ENCODE measurements at places on chromosomes 2 and 18. TPM values are rescaled to one million over a fixed set of nuclear protein-coding genes. Genes with fewer than 3 reads are reported as not detected.

DNA sequence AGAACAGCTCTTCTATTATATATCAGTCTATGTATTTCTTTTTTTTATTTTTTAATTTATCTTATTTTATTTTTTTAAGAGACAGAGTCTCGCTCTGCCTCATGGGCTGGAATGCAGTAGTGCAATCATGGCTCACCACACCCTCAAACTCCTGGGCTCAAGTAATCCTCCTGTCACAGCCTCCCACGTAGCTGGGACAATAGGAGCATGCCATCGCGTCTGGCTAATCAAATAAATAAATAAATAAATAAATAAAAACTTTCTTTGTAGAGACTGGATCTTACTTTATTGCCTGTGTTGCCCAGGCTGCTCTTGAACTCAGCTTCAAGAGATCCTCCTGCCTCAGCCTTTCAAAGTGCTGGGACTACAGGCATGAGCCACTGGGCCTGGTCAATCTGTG lies 117.0 kb downstream of the RBMS1 start:
- H3K36me3 ChIP-seq, result no peaks in the 10 kb centered on the region
- no peak overlapping the region for H3K4me3 ChIP-seq
- no peaks in the 10 kb centered on the region for H3K27me3 ChIP-seq
- H3K4me1 ChIP-seq, result peaks cover 99% of the 10 kb centered on the region
- H3K27ac ChIP-seq, result peak overlapping the region; percentile 73
- DNase-seq, result no peak

GRCh38 chr18:42414756-42415454 lies 459.9 kb downstream of the PIK3C3 start:
- no peaks in the 10 kb centered on the region for H3K4me1 ChIP-seq
- H3K36me3 ChIP-seq, result no peaks in the 10 kb centered on the region
- no peaks in the 10 kb centered on the region for H3K27me3 ChIP-seq
- no peak overlapping the region for H3K4me3 ChIP-seq

DNA sequence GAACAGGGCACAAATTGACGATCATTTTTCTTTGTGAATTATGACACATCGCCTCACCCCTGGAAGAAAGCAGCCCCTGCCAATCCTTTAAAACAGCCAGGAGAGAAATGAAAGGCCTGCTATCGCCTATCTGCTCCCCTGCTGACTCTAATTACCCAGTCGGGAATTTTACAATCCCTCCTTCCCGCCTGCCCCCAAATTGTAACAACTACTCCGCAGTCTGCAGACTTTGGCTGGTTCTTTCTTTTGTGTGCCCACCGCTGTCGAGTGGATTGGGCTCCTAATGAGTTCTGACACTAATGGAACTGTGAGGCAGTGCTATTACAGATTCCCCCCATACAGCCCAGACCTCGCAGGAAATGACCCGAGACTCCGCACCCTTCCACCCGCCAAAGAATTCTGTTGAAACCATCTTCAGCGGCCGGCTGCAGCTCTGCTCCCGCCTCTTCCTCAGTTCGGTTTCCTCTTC lies 281.2 kb upstream of the PARD3B start:
- DNase-seq, result no peak
- H3K27ac ChIP-seq, result no peak overlapping the region
- H3K4me1 ChIP-seq, result peaks cover 8% of the 10 kb centered on the region
- H3K4me3 ChIP-seq, result no peak overlapping the region
- H3K27me3 ChIP-seq, result no peaks in the 10 kb centered on the region
- H3K36me3 ChIP-seq, result no peaks in the 10 kb centered on the region

DNA sequence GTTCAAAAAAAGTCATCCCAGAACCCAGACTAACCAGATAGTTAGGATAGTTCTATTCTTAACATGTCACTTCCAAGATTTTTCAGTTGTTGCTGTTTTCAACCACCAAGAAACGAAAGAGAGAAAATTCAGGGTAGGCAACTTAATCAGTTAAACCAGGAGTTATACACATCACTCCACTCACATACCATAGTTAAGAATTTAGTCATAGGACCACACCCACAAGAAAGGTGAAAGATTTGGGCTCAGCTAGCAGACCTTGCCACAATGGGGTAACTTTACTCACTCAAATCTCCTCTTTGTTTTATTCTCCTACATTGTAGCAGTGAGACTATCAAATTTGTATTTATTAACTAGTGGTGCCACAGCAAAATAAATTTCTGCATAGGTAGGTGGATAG lies 473.6 kb downstream of the NUP35 start:
- no peaks in the 10 kb centered on the region for H3K4me1 ChIP-seq
- H3K27me3 ChIP-seq, result no peaks in the 10 kb centered on the region
- H3K36me3 ChIP-seq, result no peaks in the 10 kb centered on the region
- H3K4me3 ChIP-seq, result no peak overlapping the region
- DNase-seq, result no peak

DNA sequence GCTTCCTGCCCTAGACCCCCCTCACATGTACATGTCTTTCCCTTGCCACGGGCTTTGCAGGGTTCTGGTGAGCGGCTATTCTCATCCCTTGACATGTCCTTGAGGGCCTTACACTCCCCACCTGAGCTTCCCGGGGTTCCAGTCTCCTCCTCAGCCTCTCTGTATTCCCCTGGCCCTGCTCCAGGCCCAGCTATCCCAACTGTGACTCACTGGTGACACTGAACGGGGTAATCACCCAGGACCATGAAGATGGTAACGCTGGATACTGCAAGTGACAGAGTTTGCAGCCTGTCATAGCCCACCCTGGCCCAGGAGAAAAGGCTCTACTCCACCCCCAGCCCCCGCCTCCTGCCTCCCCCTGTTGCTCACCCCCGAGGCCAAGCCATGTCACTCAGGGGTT lies 27.3 kb downstream of the KIF3C start:
- H3K4me1 ChIP-seq, result no peaks in the 10 kb centered on the region
- no peak for DNase-seq
- no peak overlapping the region for H3K4me3 ChIP-seq
- no peaks in the 10 kb centered on the region for H3K27me3 ChIP-seq
- no peak overlapping the region for H3K27ac ChIP-seq

GRCh38 chr18:27685807-27686412 lies 491.0 kb downstream of the CDH2 start:
- DNase-seq, result no peak
- no peaks in the 10 kb centered on the region for H3K4me1 ChIP-seq
- no peaks in the 10 kb centered on the region for H3K36me3 ChIP-seq
- no peak overlapping the region for H3K27ac ChIP-seq
- H3K4me3 ChIP-seq, result no peak overlapping the region

- H3K4me3 ChIP-seq, result no peak overlapping the region
- DNase-seq, result no peak
- H3K27ac ChIP-seq, result no peak overlapping the region
Observed at GRCh38 chr2:109450574-109451273, 163.0 kb downstream of the SEPTIN10 start.

GRCh38 chr18:13745696-13746095 lies 19.2 kb downstream of the RNMT start:
- H3K27me3 ChIP-seq, result no peaks in the 10 kb centered on the region
- no peak overlapping the region for H3K27ac ChIP-seq
- DNase-seq, result no peak
- no peaks in the 10 kb centered on the region for H3K4me1 ChIP-seq
- H3K4me3 ChIP-seq, result no peak overlapping the region

DNA sequence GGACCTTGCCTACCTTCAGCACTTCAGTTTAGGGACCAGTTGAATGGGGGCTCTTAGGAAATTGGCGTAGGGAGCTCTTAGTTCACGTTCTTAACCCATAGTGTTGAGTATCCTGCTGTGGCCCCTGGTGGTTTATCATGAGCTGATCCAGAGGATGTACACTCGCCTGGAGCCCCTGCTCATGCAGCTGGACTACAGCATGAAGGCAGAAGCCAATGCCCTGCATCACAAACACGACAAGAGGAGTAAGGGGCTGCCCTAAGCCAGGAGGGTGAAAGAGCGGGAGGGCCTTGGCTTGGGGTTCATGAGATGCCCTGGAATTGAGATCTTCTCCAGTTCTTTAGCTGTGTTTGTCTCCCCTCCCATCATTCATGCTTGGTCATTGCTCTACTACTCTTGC lies 2.9 kb downstream of the RETREG2 start:
- no peak overlapping the region for H3K27ac ChIP-seq
- H3K4me1 ChIP-seq, result peaks cover 17% of the 10 kb centered on the region
- no peak overlapping the region for H3K4me3 ChIP-seq
- H3K27me3 ChIP-seq, result no peaks in the 10 kb centered on the region
- H3K36me3 ChIP-seq, result peaks cover 63% of the 10 kb centered on the region

DNA sequence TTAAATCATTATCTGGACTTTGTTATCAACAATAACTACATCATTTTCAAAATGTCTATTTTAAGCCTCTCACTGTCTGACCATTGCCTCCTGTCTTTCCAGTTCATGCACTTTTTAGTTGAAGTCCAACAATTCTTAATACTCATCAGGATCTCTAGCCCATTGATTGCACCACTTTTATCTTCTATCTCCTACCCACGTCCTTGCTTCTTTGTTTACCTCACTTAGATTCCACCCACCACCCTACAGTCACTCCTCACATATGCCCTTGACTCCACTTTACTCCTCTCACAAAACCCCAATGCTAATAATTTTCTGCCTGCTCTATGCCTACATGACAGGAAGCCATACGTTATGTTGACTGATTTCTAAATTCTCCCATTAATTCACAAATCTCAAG lies 21.9 kb downstream of the TACR1 start:
- H3K27me3 ChIP-seq, result no peaks in the 10 kb centered on the region
- H3K4me1 ChIP-seq, result no peaks in the 10 kb centered on the region
- DNase-seq, result no peak
- no peaks in the 10 kb centered on the region for H3K36me3 ChIP-seq
- H3K4me3 ChIP-seq, result no peak overlapping the region

- peak overlapping the region; percentile 39 for H3K4me3 ChIP-seq
- peak; percentile 73 for DNase-seq
- peaks cover 30% of the 10 kb centered on the region for H3K36me3 ChIP-seq
- H3K27ac ChIP-seq, result peak overlapping the region; percentile 86
- H3K4me1 ChIP-seq, result peaks cover 26% of the 10 kb centered on the region
- H3K27me3 ChIP-seq, result no peaks in the 10 kb centered on the region
Observed at GRCh38 chr2:11829324-11829946, 83.0 kb downstream of the LPIN1 start.

GRCh38 chr18:42459873-42460272 lies 504.8 kb downstream of the PIK3C3 start:
- H3K4me3 ChIP-seq, result no peak overlapping the region
- DNase-seq, result no peak
- no peaks in the 10 kb centered on the region for H3K4me1 ChIP-seq
- H3K27me3 ChIP-seq, result no peaks in the 10 kb centered on the region

DNA sequence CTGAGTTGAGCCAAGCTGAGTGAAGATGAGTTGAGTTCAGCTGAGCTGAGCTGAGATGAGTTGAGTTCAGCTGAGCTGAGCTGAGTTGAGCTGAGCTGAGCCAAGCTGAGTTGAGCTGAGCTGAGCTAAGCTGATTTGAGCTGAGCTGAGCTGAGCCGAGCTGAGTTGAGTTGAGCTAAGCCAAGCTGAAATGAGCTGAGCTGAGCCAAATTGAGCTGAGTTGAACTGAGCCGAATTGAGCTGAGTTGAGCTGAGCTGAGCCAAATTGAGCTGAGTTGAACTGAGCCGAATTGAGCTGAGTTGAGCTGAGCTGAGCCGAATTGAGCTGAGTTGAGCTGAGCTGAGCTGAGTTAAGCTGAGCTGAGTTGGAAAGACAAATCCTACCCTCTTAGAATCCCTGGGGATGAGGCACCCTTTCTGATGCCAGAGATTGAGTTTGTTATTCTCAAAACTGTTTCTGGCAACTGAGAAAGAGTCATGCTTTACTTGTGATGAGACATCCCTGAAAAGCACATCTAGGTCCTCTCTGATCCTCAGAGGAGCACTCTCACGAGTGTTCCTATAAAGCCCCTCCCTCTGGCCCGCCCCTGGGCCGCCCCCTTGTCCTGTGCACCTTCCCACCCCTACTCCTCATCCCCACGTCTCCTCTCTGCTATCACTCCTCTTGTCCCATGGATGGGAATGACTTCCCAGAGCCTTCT lies 116.5 kb downstream of the MCFD2 start:
- H3K27me3 ChIP-seq, result no peaks in the 10 kb centered on the region
- H3K27ac ChIP-seq, result no peak overlapping the region
- no peaks in the 10 kb centered on the region for H3K4me1 ChIP-seq

- peak; percentile 87 for DNase-seq
- no peaks in the 10 kb centered on the region for H3K36me3 ChIP-seq
- H3K4me1 ChIP-seq, result peaks cover 32% of the 10 kb centered on the region
- peaks cover 1% of the 10 kb centered on the region for H3K27me3 ChIP-seq
- peak overlapping the region; percentile 50 for H3K4me3 ChIP-seq
- no peak overlapping the region for H3K27ac ChIP-seq
Observed at GRCh38 chr2:96507957-96508520, 2.9 kb upstream of the NEURL3 start.

DNA sequence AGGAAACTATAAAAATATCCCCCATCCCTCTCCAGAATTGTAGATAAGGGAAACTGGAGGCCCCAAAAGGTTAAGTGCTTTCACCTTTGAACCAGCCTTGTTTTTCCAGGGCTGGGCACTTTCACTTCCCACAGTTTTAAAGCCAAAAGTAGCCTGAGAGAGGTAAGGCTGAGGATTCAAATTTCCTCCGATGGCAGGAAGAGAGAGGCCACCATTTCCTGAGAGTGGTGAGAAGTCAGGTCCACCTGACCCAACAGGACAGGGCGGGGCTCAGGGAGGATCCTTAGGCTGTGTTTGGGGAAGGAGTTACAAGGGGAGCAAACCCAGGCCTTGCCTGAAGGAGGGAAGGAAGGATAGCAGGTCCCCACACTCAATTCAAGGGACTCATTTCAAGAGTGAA lies 4.7 kb upstream of the TEX261 start:
- no peaks in the 10 kb centered on the region for H3K27me3 ChIP-seq
- no peak overlapping the region for H3K27ac ChIP-seq
- peaks cover 12% of the 10 kb centered on the region for H3K4me1 ChIP-seq

DNA sequence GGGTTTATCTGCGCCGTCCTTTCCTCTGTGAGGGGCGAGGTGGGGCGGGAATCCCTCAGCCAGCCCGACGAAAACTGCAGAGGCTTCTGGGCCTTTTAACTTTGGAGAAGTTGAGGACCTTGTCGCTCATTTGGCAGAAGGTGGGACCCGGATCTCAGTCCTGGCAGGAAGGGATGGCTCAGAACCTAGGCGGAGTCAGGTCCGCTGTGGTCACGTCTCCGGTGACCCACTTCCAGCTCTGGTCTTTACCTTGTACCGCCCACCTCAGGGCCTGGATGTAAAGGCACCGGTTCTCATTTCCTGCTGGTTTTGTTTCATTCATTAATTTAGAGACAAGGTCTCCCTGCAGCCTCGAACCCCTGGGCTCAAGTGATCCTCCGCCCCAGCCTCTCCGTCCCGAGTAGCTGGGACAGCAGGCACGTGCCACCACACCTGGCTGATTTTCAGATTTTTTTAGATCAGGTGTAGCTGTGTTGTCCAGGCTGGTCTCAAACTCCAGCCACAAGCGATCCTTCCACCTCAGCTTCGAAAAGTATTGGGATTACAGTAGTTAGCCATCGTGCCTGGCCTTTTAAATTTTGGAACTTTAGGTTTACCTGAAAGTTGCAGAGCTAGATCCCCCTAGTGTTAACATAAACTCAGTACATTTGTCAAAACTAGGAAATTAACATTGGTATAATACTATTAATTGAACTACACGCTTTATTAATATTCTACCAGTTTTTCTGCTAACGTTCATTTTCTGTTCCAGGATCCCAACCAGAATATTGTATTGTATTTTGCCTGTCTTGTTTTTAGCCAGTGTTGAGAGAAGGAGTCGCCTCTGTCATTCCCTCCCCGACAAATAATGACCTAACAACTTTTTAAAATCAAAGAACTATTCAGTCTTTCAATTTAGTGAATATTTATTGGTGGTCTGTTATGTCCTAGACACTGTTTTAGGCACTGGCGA lies 852 bp downstream of the POLI start:
- H3K4me3 ChIP-seq, result peak overlapping the region; percentile 83
- H3K27me3 ChIP-seq, result no peaks in the 10 kb centered on the region
- no peak for DNase-seq

Gene GALNT13
- total RNA-seq, result 2.4 TPM

Gene RBM43
- 10.4 TPM for total RNA-seq

Gene DLX1
- total RNA-seq, result not detected

Gene ST6GAL2
- 0.92 TPM for total RNA-seq

Gene TTC32
- 10.3 TPM for total RNA-seq

Gene SLC19A3
- total RNA-seq, result 40.7 TPM

Gene PJVK
- 3.0 TPM for total RNA-seq

Gene CCDC74A
- 4.9 TPM for total RNA-seq

Gene HAAO
- total RNA-seq, result 6.1 TPM

Measured in lower lobe of right lung (tissue), 2 donors.